ENCODE measurements at places on chromosomes 6 and 20.
A peak's percentile ranks its signal among the peaks of the same experiment; 100 is the strongest.

DNA sequence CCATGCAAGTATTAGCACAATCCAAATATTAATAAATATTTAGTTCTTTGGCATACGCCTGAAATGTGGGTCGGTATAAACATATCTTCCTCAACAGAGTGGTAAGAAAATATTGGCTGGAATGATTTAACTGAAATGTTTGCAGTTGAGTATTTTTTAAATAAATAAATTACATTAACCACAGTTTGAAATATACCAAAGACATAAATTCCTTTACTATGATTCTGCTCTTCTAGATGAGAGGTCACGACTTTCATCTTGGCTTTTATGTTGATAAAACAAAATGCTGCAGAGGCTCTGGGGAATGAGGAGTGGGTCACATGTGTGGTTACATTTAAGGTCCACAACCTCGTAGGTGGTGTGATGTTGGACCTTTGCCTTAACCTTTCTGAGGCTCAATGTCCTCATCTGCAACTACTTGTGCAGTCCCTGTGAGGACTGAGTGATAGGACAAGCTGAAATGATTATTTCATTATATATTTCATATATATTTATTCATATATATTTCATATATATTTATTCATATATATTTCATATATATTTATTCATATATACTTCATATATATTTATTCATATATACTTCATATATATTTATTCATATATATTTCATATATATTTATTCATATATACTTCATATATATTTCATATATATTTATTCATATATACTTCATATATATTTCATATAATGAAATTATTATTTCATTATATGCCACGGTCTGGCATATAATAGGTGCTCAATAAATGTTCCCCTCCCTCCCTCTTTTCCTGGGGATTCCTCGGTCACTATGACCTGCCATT, 107.4 kb downstream of the SAMD5 start:
- no peaks in the 10 kb centered on the region for H3K4me1 ChIP-seq
- DNase-seq, result no peak
- no peak overlapping the region for H3K4me3 ChIP-seq
- H3K27me3 ChIP-seq, result no peaks in the 10 kb centered on the region
- no peaks in the 10 kb centered on the region for H3K36me3 ChIP-seq
- no peak overlapping the region for H3K27ac ChIP-seq

GRCh38 chr6:163455552-163455951, 41.0 kb downstream of the QKI start:
- no peak overlapping the region for H3K27ac ChIP-seq
- no peak for DNase-seq
- no peaks in the 10 kb centered on the region for H3K36me3 ChIP-seq
- peaks cover 3% of the 10 kb centered on the region for H3K4me1 ChIP-seq
- no peak overlapping the region for H3K4me3 ChIP-seq

DNA sequence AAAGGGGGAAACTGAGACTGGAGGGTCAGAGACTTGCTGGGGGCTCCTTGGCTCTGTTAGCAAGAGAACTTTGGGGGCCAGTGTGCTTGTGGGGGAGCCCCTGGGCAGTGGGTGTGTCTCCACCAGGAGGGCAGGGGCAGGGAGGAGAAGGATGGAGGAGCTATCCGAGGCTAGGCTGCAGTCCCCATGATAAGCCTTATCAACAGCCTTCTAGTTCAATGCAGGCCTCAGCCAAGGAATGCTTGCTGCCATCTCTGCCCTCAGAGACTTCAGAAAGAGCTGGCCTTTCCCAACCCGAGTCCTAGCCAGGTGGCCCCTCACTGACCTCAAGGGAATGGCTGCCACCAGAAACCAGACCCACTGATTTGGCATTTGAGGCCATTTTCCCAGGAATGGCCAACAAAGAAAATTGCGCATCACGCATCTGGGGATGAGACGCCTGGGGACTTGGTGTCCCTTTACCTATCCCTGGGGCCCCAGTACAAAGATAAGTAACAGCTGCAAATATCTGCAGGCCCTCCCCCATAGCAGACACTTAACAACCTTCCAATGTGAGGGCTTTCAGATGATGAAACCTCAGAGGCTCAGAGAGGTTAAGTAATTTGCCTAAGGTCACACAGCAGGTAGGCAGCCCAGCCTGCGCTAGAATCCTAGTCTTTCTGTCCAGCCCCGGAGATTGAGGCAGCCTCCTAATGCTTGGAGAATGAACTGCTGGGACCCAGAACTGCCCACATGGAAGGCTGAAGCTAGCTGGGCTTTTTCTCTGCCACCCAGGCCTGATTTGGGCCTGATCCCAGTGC, 4.9 kb downstream of the TGM2 start:
- H3K36me3 ChIP-seq, result peaks cover 13% of the 10 kb centered on the region
- H3K4me1 ChIP-seq, result peaks cover 36% of the 10 kb centered on the region
- peak overlapping the region; percentile 88 for H3K27ac ChIP-seq
- H3K4me3 ChIP-seq, result no peak overlapping the region
- no peak for DNase-seq

- no peak overlapping the region for H3K27ac ChIP-seq
- H3K4me1 ChIP-seq, result no peaks in the 10 kb centered on the region
Measured at GRCh38 chr6:81609736-81610135, 142.7 kb downstream of the TENT5A start.

- no peaks in the 10 kb centered on the region for H3K27me3 ChIP-seq
- H3K4me3 ChIP-seq, result no peak overlapping the region
- no peak overlapping the region for H3K27ac ChIP-seq
- no peaks in the 10 kb centered on the region for H3K36me3 ChIP-seq
- H3K4me1 ChIP-seq, result no peaks in the 10 kb centered on the region
Measured at GRCh38 chr6:161618831-161619454, 345.1 kb upstream of the AGPAT4 start.

GRCh38 chr20:8299921-8300320, 167.9 kb downstream of the PLCB1 start:
- H3K36me3 ChIP-seq, result no peaks in the 10 kb centered on the region
- H3K4me1 ChIP-seq, result no peaks in the 10 kb centered on the region
- DNase-seq, result no peak
- no peak overlapping the region for H3K27ac ChIP-seq
- no peak overlapping the region for H3K4me3 ChIP-seq

- H3K4me3 ChIP-seq, result no peak overlapping the region
- H3K36me3 ChIP-seq, result no peaks in the 10 kb centered on the region
- no peak for DNase-seq
- H3K27me3 ChIP-seq, result no peaks in the 10 kb centered on the region
Measured at GRCh38 chr20:37574199-37574890, 46.7 kb upstream of the BLCAP start.

- H3K36me3 ChIP-seq, result no peaks in the 10 kb centered on the region
- no peaks in the 10 kb centered on the region for H3K4me1 ChIP-seq
- DNase-seq, result no peak
- H3K4me3 ChIP-seq, result no peak overlapping the region
- H3K27me3 ChIP-seq, result no peaks in the 10 kb centered on the region
Measured at GRCh38 chr20:8115436-8115835, 16.6 kb upstream of the PLCB1 start.

GRCh38 chr6:124557873-124558272, 404.4 kb upstream of the RNF217 start:
- no peak overlapping the region for H3K4me3 ChIP-seq
- H3K27ac ChIP-seq, result no peak overlapping the region
- H3K36me3 ChIP-seq, result no peaks in the 10 kb centered on the region
- no peak for DNase-seq

- H3K27ac ChIP-seq, result no peak overlapping the region
- no peak for DNase-seq
- no peaks in the 10 kb centered on the region for H3K27me3 ChIP-seq
- H3K4me1 ChIP-seq, result peaks cover 9% of the 10 kb centered on the region
Measured at GRCh38 chr20:35226884-35227681, 593 bp downstream of the MMP24 start.

Data from ascending aorta (tissue), 2 donors.